Caco-2 (cell line): ENCODE measurements at places on chromosomes 5 and 9. TPM values are rescaled to one million over a fixed set of nuclear protein-coding genes. Genes with fewer than 3 reads are reported as not detected.

The ECM2 gene
- not detected in 2 replicates for total RNA-seq

The HSDL2 gene
- total RNA-seq = 122 and 134 TPM in 2 replicates

The SLC25A2 gene
- 0.64 and 0.67 TPM in 2 replicates for total RNA-seq

The SNCAIP gene
- total RNA-seq = 1.0 and 1.2 TPM in 2 replicates

The PCDHB10 gene
- 0.09 TPM in 1 of 2 replicates, not detected in the other for total RNA-seq

The OTP gene
- 0.11 TPM in 1 of 2 replicates, not detected in the other for total RNA-seq

The PCDHGA5 gene
- total RNA-seq = 0.57 and 0.72 TPM in 2 replicates

The FCN2 gene
- total RNA-seq = not detected in 2 replicates

The NPM1 gene
- total RNA-seq = 2,112 and 2,207 TPM in 2 replicates

The RAD1 gene
- total RNA-seq = 29.1 and 34.4 TPM in 2 replicates

The FOXD4L5 gene
- 0.25 and 0.42 TPM in 2 replicates for total RNA-seq

The CYFIP2 gene
- 10.2 and 14.3 TPM in 2 replicates for total RNA-seq

The HAVCR2 gene
- 0.32 and 0.41 TPM in 2 replicates for total RNA-seq

The CCNO gene
- total RNA-seq = 3.1 and 3.9 TPM in 2 replicates

The KIF4B gene
- 0.14 TPM in 2 replicates for total RNA-seq

The DMGDH gene
- 0.28 and 1.8 TPM in 2 replicates for total RNA-seq

The DIPK1B gene
- total RNA-seq = 40.4 and 40.6 TPM in 2 replicates

The MAMDC4 gene
- total RNA-seq = 8.8 and 10.8 TPM in 2 replicates

The PCDHGA7 gene
- total RNA-seq = 0.09 and 0.43 TPM in 2 replicates

The SPOCK1 gene
- not detected in 2 replicates for total RNA-seq

The SMIM15 gene
- total RNA-seq = 57.7 and 59.7 TPM in 2 replicates

The AP3B1 gene
- total RNA-seq = 52.7 and 53.1 TPM in 2 replicates

The LTC4S gene
- 2.3 and 2.4 TPM in 2 replicates for total RNA-seq

The RNF180 gene
- total RNA-seq = 0.23 and 0.61 TPM in 2 replicates

The SHROOM1 gene
- total RNA-seq = 15.9 and 17.4 TPM in 2 replicates
